CD4-positive, CD25-positive, alpha-beta regulatory T cell (primary cell): ENCODE measurements at places on chromosomes 5 and 9.

DNA sequence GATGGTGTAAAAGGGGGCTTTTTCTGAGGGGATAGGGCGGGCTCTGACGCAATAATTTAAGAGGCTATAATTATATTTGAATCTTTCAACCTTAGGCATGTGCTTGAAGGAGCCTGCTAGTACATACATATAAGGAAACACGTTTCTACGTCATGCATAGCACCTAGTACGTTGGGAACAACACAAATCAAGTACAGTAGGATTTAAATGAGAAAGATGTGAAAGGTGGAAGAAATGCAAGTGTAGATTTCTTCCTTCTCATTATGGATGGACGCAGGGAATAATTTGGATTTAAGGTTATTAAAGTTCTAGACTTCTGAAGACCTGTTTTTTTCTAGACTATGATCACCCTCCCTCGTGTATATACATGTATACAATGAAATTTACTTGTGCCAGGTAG, 927 bp upstream of the CDO1 start:
- no peak for DNase-seq

- DNase-seq, result no peak
Measured at GRCh38 chr9:134600371-134600770, 41.2 kb upstream of the COL5A1 start.

DNA sequence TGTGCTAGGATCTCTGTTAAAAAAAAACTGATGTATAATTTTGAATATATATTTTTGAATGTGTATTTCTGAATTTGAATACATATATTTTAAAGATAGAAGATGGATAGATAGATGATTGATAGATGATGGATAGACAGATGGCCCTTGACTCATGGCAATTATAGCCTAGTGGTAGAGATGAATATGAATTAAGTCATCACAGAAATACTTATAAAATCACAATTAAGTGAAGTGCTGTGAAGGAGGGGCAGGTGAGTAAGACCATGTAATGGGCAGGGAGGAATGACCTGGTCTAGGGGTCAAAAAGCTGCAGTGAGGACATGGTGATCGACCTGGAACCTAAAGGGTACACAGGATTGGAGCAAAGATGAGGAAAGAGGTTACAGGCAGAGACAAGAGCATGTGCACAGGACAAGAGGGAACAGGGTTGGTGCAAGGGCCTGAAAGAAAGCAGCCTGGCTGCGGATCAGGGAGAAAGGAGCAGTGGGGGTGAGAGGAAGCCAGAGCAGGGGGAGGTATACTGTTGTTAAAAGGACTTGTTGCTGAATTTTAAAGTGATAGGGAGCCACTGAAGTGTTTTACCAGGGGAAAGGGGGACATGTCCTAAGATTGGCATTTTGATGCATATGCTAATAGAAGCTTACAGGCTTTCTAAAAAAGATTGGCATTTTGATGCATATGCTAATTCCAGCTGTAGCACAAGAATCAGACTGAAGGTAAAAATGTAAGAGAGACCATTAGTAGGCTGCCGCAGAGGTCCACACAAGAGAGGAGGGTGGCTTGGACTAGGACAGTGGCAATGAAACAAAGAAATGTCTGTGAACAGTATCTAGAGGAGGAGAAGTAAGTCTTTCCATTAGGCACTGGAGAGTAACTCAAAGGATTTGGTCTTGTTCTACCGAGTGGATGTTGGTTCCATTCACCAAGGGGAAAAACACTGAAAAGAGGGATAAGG, 527.8 kb downstream of the AGTPBP1 start:
- no peak for DNase-seq

DNA sequence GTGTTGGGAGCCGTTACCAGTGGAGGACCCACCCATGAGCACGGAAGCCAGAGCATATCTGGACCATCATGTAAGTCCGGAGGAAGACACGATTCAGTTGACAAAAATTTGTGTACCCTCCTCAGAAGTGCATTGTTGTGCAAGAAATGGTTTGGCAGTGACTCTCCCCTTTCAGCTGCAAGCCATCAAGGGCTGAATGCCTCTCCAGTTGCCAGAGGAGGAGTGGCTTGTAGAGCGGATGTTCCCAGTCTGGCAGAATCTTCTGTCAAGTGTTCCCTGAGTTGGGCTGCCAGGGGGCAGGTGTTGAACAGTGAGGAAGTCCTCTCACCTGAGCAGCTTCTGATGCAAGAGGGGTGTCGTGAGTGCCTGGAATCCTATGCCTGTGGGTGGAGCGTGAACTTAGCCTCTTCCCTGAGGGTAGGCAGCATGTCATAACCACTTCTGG, 27.6 kb upstream of the CDKN2AIPNL start:
- DNase-seq, result no peak

DNA sequence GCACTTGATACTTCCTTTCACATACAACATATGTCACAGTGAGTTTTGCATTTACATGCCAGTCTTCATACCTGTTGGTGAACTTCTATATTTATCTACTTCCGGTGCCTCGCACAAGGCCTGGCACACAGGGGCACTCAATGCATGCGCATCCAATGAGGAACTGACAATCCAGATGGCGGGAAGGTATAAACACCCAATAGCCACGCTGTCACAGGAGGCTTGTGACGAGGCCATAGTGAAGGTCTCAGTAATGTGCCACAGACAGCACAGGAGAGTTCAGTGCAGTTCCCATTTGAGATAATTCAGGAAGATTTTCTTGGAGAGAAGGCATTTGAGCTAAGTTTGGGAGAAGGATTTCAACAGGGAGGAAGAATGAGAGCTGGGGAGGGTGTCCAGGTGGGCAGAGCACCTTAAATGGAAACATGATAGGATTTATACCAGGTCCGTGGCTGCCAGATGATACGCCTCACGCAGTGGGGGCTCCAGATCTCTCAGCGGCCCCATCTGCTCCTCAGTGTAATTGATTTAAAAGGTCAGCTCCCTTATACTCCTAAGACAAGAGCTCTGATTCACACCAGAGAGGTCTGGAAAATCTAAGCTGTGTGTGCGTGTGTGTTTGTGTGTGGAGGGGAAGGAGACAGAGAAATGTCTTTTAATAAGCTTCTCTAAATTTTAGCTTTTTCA, 206.2 kb downstream of the DCP2 start:
- no peak for DNase-seq

DNA sequence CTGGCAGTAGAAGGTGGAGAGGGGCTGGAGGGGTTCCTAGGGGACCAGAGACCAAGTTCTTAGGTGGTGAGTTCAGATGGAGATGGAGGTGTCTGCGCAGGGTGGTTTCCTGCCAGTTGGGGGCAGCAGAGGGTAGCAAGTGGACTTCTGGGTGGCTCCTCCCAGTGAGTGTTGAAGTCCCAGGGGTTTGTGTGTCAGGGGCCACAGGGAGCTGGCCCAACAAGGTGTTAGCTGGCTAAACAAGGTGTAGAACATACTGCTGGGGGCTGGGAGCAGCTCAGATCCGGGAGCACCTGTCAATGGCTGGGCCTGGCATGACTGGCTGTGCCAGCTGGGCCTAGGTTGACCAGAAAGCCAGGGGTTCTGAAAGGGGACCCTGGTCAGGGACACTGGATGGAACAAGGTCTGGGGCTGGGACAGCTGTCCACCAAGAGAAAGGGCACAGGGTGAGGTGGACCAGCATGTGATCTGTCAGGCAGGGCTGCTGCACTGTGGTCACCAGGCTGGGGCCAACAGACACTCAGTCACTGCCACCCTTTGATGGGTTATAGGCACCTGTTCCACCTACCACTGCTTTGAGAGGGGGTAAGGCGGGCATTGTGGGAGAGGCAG, 35.6 kb downstream of the DAB2IP start:
- peak; percentile 16 for DNase-seq

DNA sequence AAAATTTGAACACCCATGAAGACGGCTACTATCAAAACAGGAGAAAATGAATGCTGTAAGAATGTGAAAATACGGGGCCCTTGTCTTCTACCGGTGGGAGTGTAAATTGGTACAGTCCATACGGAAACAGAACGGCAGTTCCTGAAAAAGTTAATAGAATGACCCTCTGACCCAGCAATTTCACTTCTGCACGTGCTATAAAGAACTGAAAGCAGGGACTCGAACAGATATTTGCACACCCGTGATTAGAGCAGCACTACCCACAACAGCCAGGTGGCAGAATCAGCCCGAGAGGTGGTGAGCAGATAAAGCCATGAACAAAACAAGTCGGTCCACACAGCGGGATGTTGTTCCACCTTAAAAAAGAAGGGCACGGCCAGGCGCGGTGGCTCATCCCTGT, 22.6 kb upstream of the SLC12A7 start:
- DNase-seq, result no peak

DNA sequence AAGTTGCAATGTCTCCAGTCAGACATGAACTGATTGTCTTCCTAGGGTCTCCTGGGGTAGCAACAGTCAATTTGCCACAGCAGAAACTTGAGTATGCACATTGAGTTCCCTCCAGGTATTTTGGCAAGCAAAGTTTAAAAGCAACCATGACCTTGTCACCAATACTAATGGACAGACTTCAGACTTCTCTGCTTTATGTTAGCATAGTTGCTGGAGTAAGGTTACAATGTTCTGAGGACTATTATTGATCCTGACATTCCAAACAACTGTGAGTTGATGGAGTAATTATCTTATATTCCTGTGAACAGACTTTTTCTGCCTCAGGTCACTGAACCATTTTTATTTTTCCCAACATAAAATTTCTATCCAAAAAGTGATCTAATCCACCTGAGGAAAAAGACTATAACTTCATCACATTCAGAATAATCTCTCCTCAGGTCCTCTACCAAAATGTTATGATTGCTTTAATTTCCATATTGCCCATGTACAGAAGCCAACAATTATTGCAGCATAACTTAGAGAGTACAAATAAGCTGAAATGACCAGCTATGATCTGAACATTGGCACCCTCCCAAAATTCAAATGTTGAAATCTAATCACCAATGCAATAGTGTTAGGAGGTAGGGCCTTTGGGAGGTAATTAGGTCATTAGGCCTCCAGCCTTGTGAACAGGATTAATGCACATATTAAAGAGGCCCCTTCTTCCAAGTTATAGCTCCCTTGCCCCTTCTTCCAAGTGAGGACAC, 228.3 kb downstream of the PDE4D start:
- no peak for DNase-seq

DNA sequence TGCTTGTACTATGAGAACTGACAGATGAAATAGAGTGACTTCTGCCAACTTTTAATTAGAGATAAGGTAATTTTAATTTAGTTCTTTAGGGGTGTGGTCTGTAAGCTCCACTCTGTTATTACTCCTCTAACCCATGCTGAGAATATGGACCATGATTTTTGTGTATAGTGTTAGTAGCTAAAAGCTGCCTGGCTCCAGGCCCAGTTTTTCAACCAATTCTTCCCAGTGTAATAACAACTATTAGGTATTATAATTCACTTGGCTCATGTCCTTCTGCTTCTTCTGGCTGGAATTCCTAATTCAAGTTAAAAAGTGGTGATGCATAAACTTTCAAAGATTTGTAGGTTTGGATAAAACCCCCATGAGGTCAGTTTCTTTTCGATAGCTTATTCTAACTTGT, 216.3 kb downstream of the ISL1 start:
- no peak for DNase-seq

DNA sequence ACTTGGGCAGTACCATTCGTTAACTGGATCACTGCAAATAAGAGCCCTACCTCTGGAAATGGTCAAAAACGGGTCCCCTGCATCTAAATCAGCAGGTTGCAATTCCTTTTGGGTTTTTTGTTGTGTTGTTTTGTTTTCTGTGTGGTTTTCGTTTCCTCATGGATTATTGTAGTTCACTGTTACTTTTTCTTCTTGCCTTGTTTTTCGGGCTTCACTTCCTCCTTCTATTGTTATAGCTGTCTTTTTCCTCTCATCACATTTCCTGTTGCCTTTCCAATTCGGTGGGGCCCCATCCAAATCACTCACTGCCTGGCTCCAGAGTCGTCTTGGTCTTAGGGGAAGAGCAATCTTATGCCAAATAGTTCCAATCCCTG, 8.7 kb upstream of the SSBP2 start:
- DNase-seq, result no peak

- no peak for DNase-seq
Measured at GRCh38 chr9:6771722-6772121, 13.9 kb downstream of the KDM4C start.

- no peak for DNase-seq
Measured at GRCh38 chr5:142325725-142326479, 1.1 kb upstream of the SPRY4 start.

DNA sequence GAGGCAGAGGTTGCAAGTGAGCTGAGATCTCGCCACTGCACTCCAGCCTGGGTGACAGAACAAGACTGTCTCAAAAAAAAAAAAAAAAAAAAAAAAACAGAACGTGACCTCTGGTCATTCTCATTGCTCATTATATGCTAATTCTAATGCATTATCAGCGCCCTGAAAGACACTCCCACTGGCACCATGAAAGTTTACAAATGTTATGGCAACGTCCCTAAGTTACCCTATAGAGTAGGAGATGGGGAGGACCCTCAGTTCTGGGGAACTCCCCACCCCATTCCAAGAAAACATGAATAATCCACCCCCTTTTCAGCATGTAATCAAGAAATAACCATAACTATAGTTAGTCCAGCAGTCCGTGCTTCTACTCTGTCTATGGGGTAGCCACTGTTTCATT, 48.9 kb upstream of the DENND4C start:
- DNase-seq, result no peak

GRCh38 chr9:102499468-102499867, 495.7 kb upstream of the CYLC2 start:
- DNase-seq, result no peak

- no peak for DNase-seq
Measured at GRCh38 chr5:2776337-2777302, 25.1 kb upstream of the IRX2 start.

DNA sequence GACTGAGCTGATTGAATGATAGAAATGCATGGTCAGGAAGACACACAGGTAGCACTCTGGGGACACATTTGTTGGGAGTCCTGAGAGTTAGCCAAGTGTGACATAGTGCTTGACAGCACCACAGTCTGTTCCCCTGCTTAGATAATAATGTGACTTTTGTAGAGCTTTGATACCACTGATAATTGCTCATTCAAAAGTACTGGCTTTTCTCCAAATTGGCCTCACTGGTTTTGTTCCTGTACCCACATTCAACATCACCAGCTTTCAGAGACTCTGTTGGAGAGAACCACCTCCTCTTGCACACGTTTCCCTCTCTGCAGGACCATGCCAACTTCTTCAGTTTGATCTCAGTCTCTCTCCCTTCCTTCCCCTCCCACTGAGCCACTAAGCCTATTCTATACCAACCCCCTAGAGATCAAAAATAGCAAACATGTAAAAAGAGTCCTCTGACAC, 52.5 kb upstream of the IL7R start:
- DNase-seq, result no peak

- DNase-seq, result no peak
Measured at GRCh38 chr5:143312822-143313221, 90.7 kb downstream of the NR3C1 start.

DNA sequence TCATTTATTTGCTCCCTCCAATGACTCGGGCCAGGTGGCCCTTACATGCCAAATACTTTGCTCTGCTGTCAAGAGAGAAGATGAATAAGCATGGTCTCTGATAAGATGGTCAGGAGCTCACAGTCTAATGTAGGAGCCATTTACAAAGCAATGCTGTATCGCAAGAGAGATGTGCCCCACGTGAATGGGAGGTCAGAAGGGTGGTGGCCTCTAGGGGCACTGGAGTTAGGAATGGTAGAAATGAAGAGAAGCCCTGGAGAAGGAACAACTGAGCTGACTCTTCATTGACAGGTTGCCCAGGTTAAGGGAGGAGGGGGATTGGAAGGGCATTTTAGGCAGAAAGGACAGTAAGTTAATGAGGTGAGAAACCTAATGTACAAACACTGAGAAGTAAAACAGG, 286.5 kb downstream of the KCTD16 start:
- DNase-seq, result no peak
